ENCODE measurements at places on chromosomes 6 and 20.

- no peak for DNase-seq
These were observed 29.6 kb downstream of the PMEPA1 start for GRCh38 chr20:57680131-57680716.

GRCh38 chr6:42702200-42702599, 20.2 kb downstream of the PRPH2 start:
- DNase-seq, result no peak

- DNase-seq, result no peak
These were observed 75.2 kb upstream of the CD93 start for GRCh38 chr20:23161244-23161891.

- DNase-seq, result no peak
These were observed 21.2 kb downstream of the FRMD1 start for GRCh38 chr6:168057836-168058235.

DNA sequence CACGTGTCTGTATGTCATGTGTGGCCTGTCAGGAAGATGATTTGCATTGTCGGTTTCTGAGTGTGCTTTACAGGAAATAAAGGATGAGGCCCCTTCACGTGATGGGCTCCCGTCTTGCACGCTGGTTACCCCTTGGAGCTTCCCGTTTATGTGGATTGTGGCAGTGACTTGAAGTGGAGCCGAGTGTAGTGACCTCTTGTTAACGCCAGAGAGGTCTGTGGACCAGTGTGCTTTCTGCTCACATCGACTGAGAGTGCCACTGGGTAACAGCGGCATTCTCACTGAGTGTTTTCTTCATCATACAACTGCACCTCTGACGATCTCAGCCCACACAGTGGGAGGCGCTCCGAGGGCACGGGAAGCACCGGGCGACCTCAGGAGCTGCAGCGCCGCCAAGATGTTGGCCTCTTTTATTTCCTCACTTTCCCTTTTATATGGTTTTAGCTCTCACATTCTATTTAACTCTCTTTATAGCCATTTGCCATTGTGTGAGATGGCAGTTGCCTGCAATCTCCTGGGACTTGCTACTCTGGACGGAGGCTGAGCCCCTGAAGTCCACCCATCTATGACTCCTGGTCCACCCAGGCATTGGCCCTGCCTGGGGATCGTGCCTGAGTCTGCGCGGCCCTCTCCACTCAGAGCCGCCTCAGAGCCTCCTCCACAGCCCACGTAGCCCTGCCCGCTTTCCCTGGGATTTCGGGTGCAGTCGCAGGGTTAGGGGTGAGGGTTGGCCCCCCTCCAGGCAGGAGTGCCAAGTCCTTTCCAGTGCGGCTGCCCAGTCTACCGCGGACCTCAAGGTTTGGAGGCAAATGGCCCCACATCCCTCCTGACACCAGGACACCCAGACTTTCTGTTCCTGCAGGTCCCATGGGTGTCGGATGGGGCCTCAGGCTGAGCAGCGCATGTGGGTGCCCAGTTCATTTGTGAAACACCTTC, 238.9 kb downstream of the ERMARD start:
- DNase-seq, result peak; percentile 51

GRCh38 chr20:56801971-56802755, 173.1 kb downstream of the TFAP2C start:
- no peak for DNase-seq

- no peak for DNase-seq
These were observed 50.6 kb downstream of the NUP153 start for GRCh38 chr6:17656092-17656491.

- DNase-seq, result no peak
These were observed 47.7 kb downstream of the RAB44 start for GRCh38 chr6:36745283-36745682.

DNA sequence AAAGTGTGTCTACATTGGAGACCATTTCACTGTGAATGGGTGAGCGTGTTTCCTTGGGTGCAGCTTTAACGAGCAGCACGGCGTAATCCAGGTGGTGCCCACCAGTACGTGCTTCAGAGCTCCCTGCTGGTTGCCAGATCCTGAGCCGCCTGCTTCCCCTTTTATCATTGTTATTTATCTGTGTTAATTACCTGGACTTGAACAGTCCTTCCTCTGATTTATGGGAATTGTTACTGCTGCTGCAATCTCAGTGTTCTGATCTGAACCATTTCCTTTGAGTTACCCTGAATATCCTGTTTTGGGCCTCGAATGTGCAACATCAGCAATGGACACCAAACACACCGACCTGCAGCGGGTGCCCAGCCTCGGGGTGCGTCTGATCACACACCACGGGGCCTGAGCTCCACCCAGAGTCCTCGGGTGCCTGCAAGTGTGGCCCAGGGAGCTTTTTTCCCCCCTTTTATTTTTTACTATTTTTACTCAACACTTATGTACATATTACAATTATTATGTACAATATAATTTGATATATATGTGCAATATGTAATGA, 81.3 kb downstream of the RPP40 start:
- DNase-seq, result no peak

DNA sequence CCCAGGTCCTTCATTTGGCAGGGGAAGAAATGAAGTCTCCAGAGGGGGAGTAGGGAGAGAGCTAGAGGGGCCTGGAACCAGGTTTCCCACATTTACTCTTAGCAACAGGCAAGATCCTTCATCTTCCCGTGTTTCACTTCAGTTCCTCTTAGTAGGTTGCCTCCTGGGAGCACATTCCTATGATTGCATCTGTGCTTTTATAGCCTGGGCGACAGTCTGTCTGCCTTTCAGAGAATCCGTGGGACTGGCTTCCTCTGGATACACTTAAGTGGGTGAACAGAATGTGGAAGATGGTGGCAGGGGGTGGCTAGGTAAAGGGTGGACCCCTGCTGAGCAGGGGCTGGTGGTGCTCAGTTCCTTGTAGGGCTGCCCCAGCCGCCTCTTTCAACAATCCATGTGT, 33.4 kb downstream of the STK35 start:
- DNase-seq, result no peak

DNA sequence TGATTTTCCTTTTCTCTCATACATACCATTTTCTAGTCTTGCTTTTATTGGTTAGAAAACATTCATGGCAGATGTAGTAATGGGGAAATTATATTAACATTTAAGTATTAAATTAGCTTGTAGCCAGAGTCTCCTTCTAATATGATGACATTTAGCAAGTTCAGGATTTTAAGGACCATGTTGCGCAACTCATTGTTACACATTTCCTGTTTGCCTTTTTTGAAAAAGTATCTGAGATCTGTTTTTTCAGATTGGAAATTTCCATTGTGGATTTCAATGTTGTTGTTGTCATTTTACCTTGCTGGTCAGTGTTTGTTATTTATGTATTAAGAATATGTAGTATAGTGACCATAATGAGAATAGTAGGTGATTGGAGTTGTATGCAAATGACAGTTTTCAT, 38.7 kb downstream of the CDKAL1 start:
- no peak for DNase-seq

DNA sequence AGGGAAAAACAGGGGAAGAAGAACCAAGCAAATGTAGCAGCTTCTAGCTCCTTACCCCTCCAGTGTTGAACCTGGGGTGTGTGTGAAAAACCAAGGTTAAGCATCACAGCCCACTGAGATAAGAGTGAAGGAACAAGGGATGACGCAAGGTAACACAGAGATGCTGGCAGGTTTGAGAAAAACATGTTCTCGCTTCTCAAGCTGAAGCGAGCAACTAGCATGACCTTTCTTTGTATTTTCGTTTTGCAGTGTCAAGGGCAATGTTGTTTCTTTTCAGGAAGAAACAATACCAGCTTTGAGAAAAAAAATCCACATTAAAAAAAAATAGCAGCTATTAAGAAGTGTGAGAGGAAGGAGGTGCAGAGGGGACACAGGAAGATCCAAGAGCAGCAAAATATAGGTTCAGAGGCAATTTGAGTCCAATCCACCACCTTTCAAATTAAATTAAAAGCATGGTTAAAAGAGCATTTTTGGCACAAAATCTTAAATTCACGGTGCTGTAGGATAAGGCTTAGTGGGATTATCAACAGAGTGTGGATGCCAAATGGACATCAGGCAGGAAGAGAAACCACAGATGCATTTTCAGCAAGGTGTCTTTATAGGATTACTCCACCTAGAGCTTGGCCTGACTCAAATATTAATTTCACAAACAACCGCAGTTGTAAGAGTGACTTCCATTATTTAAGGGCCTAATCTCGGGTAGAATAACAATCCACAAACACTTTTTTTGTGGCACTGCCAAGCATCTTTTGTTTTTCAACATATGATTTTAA, 70.9 kb downstream of the SYNE1 start:
- no peak for DNase-seq

GRCh38 chr6:112216662-112217551, 37.5 kb downstream of the LAMA4 start:
- DNase-seq, result no peak

GRCh38 chr20:37435607-37436006, 85.4 kb upstream of the NNAT start:
- DNase-seq, result no peak

GRCh38 chr6:94251878-94252277, 832.5 kb upstream of the EPHA7 start:
- DNase-seq, result no peak

DNA sequence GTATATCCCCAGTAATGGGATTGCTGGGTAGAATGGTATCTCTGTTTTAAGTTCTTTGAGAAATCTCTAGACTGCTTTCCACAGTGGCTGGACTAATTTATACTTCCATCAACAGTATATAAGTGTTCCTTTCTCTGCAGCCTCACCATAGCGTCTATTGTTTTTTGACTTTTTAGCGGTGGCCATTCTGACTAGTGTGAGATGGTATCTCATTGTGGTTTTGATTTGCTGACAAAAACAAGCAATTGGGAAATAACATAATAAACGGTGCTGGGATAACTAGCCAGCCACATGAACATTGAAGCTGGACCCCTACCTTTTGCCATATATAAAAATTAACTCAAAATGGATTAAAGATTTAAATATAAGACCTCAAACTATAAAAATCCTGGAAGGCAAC, 14.2 kb downstream of the OR2A4 start:
- no peak for DNase-seq

DNA sequence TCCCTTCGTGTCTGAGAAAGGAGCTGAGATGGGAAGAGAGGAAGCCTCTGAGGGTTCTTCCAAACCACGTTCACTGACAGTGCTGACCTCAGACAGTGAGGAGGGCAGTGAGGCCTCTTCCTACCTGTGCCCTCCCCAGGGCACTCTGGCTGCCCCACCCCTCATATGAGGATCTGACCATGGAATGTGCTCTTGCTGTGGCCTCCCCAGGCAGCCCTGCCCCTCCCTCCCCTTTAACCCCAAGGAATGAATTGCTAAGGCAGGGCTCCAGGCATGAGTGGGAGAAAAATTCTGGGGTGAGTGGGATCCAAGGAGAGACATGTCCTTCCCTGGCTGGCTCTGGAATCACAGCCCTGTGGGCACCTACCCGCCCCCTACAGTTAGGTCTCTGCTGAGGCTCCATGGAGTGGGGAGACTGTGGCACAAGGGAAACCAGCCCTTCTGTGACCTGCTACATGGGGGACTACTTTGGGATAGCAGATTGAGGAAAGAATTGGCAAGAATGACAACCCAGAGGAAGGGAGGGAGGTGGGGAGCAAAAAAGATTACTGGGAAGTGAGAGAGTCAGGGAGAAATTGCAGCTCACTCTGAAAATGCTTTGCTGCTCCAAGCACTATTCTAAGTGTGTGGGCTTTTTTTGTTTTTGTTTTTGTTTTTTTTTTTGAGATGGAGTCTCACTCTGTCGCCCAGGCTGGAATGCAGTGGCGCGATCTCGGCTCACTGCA, 29.4 kb downstream of the TNXB start:
- DNase-seq, result no peak

GRCh38 chr6:91653895-91654294, 1067.0 kb upstream of the MAP3K7 start:
- DNase-seq, result no peak

GRCh38 chr6:34232901-34233300, 3.8 kb upstream of the HMGA1 start:
- no peak for DNase-seq

GRCh38 chr6:166841216-166841615, 115.1 kb downstream of the RNASET2 start:
- no peak for DNase-seq

GRCh38 chr6:2534406-2535042, 216.2 kb downstream of the MYLK4 start:
- no peak for DNase-seq
